ENCODE measurements at places on chromosomes 5 and 9.
A peak's percentile ranks its signal among the peaks of the same experiment; 100 is the strongest.

GRCh38 chr5:32325062-32325461, 12.3 kb upstream of the MTMR12 start:
- DNase-seq, result no peak

- no peak for DNase-seq
Observed at GRCh38 chr5:157917491-157917890, 58.5 kb upstream of the CLINT1 start.

DNA sequence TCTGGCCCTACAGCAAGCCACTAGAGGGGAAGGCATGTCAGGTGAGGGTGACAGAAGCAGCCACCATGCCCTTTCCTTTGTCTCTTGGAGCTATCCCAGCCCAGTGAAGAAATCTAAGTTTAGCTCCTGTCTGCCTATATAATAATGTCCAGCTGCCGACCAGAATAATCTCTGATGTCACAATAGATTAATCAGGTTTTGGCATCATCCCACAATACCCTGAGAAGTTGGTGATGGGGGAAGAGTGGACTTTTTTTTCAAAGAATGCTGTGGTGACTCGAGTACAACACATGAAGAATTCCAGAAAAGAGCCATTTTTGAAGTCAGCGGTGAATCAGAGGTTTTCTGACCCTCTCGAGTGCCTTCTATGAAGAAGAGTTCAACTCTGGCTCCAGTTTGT, 1.7 kb upstream of the TSLP start:
- no peak for DNase-seq

GRCh38 chr9:137470785-137471184, 11.7 kb upstream of the NSMF start:
- no peak for DNase-seq

DNA sequence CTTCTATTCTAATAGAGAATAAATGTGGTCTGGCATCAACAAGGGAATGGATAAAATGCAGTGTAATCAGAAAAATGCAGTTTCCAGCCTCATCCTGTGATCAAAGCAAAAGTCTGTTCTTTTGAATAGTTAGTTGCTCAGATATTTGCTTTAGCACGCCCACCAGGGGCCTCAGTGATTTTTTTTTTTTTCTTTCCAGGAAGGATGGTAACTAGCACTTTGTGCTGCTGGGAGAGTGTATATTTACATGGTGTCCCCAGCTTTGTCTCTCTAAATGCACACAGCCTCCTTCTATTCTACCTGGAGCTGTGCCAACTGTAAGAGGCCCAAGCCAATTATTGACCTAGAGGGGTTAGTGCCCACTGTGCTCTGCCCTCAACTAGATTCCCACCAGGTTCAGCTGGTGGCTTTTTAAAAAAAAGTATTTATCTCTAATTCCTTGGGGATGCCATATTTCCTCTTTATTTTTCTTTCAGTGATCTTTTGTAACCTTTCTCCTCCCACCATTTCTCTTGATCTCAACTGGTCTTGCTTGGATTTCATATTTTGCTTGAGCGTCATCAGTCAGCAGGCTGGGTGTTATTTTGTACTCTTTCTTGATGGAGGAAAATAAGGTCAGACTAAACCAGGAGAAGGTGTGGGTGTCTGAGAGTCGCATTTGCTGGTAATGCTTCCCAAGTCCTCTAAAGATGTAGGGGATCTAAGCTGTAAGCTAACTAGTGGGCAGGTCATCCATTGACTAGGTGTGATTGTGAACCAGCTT, 193.0 kb upstream of the C9orf72 start:
- DNase-seq, result no peak

- DNase-seq, result no peak
Observed at GRCh38 chr9:69293156-69293555, 31.9 kb upstream of the ENTREP1 start.

DNA sequence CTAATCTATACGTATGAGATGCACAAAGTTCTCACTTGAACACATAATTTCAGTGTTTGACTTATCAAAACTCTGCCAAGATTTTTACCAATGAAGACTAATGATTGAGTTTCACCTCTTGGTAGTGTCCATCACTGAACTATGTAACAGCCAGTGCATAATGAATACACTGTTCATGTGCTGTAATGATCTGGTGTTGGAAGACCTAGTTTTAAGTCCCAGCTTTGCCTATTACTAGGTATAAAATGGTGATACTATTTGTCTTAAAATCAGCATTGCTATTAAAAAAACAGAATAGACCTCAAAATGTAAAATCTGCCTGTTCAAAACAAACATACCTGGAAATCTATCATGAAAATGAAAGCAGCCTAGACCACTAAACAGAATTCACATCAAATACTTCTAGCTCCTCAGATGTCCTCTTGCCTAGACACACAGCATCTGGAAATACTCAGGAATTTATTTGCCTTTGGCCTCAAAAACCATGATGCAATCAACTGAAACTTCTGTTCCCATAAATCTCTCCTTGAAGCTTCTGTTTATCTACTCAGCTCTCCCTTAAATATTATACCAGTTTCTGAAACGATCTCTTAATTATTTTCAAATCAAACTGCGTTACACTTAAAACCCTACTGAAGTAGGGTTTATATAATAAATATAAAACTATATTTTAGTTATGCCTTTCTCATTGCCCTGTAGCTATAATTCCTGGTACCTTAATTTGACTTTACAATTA, 38.1 kb downstream of the MRPS27 start:
- no peak for DNase-seq

DNA sequence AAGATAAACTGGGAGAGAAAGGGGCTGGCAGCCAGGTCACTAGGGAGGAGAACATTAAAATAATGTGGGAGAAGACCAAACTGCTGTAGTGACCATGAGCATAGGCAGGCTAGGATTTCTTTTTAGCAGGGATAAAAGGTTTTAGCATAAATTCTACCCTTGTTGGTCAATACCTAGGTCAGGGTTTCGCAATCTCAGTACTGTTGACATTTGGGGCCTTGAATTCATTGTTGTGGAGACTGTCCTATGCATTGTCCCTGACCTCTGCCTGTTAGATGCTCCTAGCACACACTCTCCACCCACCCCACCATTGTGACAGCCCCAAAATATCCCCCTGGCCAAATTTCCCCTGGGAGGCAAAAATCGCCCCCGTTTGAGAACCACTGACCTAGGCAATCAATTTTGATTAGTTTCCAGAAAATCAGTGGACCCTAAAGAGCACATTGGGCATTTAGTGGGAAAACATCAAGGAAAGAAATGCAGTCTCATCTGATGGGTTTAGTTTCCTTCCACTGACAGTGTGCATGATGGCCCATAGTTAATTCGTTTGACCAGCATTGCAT, 181.4 kb downstream of the NTRK2 start:
- DNase-seq, result no peak

GRCh38 chr5:55096861-55097260, 5.6 kb upstream of the GZMA start:
- peak; percentile 41 for DNase-seq

DNA sequence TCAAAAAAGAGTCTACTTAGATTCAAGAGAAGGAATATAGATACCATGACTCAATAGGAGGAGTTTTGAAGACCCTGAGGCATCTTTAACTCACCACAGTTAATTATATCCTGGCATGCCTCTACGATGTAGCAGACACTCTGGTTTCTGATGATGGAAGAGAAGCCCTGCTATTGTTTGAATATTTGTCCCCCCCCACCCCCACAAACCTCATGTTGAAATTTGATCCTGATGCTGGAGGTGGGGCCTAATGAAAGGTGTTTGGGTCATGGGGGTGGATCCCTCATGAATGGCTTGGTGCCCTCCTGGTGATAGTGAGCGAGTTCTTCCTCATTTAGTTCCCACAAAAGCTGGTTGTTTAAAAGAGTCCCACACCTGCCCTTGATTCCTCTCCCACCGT, 147.9 kb upstream of the TBCA start:
- DNase-seq, result no peak

DNA sequence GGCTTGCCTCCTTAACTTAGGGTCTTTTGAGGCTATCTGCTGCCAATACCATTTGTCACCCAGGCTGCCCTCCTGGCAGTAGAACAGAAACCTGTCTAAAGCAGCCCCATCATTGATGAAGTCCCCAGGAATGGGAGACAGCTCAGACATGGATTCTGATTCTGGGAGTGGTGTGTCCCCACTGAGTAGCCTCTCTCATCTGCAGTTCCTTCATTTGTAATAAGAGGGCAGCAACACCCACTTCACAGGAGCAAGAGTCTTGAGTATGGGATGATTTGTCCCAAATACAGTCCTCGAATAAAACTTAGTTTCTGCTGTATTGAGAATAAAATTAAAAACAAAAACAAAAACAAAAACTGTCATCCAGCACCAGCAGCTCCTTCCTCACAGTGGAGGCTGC, 167.6 kb downstream of the ASTN2 start:
- DNase-seq, result no peak

DNA sequence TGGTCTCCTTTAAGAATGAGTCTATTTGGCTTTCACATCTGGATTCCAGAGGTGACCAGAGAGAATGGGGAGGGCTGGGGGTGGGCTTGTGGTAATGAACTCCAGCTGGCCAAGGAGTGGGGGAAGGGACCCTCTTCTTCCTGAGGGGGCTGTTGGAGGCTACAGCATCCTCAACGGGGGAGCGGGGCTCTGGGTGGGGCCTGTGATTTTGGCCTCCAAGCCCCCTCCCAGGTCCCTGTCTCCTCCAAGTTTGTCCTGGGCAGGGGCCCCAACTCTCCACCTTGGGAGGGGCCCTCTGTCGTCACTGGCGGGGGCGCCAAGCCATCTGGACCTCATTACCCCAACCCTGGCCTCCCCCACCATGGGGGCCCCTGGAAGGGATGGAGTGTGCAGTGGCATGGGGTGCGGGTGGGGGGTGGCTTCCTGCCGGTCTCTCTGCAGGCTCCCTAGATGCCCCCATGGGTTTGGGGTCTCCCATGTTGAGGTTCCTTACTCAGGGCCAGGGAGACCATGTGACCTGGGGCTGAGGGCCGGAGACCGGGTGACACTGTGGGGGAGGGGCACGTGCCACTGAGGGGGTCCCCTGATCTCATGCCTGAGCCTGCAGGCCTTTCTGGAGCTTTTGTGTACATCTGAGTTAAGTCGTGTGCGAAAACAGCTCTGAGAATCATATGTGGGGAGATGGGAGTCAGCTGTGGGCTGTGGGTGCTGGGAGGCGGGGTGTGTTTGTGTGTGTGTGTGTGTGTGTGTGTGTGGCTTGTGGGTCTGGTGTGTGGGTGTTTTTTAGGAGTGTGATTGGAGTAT, 32.4 kb downstream of the GOLGA2 start:
- no peak for DNase-seq

DNA sequence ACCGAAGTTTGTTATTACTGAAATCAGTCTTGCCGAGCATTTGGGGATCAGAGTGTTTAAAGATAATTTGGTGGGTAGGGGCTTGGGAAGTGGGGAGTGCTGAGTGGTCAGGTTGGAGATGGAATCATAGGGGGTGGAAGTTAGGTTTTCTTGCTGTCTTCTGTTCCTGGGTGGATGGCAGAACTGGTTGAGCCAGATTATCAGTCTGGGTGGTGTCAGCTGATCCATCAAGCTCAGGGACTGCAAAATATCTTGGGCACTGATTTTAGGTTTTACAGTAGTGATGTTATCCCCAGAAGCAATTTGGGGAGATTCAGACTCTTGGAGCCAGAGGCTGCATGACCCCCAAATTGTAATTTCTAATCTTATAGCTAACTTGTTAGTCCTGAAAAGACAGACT, 5.4 kb upstream of the ANKRD31 start:
- DNase-seq, result no peak

DNA sequence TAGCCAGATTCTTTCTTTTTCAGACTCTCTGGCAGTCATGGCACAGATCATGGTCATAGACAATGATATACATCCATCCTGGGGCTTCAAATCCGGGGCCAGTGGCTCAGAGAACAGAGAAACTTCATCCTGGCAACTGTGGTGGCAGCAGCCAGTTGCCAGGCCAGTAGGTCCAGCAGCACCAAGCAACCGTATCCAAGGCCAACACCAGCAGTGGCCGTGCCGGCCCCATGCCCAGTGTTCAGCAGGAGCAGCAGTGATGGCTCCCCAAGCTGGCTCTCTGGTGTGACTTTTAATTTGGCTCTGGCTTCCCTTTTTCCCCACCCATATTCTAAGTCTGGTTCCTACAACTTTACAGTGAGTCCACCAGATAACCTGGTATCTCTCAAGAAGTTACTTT, 300.5 kb downstream of the DEPDC1B start:
- DNase-seq, result no peak

Data from activated T-cell treated with anti-CD3 and anti-CD28 coated beads, Interleukin-2, amount 50 U/mL, for 1 hour (primary cell).